ENCODE measurements at places on chromosomes 6 and 20.

DNA sequence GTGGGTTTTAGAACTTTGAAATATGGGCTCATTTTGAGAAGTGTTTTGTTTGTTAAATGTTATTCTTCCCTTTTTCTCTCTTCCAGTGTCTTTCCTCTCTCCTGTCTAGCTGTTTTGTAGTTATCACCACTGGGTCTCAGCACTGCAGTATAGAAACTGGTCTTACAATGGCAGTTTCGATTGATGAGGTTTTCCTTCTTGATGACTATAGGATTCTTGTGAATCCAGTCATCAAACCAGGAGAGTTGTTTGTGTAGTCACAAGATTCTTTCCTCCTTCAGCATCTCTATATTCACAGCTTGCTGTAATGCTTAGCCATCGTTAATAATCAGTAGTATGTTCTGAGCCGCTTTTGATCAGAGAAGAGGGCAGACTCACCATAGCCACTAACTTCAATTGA, 172.3 kb downstream of the OGFRL1 start:
- DNase-seq, result no peak

- DNase-seq, result no peak
Measured at GRCh38 chr6:135025175-135025574, 29.4 kb downstream of the HBS1L start.

- DNase-seq, result peak; percentile 10
Measured at GRCh38 chr6:108581237-108581931, 20.7 kb downstream of the FOXO3 start.

GRCh38 chr20:5504061-5504739, 187.4 kb upstream of the PROKR2 start:
- DNase-seq, result no peak

DNA sequence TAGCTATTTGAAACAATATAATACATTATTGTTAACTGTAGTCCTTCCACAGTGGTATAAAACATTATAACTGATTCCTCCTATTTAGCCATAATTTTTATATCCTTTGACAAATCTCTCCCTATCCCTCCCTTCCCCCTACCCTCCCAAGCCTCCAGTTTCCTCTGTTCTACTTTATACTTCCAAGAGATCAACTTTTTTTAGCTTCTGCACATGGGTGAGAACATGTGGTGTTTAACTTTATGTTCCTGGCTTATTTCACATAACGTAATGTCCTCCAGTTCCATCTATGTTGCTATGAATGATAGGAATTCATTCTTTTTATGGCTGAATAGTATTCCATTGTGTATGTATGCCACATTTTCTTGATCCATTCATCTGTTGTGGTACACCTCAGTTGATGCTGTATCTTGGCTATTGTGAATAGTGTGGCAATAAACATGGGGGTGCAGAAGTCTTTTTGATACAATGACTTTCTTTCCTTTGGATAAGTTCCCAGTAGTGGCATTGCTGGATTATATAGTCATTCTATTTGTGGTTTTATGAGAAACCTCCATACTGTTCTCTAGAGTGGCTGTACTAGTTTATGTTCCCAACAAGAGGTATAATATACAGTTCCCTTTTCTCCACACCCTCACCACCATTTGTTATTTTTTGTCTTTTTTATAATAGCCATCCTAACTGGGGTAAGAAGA, 205.0 kb downstream of the KCNQ5 start:
- no peak for DNase-seq

DNA sequence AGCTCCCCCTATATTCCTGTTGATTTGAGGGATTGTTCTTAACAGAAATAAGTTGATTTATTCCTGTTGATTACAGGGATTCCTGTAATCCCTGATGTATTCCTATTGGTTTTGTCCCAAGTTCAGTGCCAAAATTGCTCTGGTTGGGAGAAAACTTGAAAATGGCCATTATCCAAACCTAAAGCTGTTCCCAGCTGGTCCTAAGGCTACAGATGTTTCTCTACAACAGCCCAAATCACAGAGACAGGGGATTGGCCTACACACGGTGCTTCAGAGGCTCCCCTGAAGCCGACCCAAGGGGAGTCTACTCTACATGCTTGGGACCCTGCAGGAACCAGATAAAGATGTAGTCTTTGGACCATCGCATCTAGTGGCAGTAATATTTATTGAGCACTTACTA, 99.0 kb upstream of the AKAP12 start:
- no peak for DNase-seq

DNA sequence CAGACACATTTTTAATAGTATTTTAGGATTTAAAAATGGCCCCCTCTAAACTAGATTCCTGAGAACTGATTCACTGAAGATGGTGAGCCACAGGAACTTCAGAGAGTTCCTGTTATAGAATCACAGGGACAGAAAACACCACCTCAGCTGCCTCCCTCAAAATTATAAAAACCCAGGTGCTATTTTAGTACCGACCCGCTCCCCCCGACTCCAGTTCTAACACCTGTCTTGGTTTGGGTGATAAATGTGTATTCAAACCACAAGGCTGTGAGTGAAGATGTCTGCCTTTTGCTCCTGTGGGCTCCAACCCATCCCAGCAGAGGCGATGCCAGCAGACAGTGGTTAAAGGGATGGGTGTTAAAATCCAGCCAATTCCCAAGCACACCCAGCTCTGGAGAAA, 127.4 kb upstream of the LY86 start:
- DNase-seq, result no peak

DNA sequence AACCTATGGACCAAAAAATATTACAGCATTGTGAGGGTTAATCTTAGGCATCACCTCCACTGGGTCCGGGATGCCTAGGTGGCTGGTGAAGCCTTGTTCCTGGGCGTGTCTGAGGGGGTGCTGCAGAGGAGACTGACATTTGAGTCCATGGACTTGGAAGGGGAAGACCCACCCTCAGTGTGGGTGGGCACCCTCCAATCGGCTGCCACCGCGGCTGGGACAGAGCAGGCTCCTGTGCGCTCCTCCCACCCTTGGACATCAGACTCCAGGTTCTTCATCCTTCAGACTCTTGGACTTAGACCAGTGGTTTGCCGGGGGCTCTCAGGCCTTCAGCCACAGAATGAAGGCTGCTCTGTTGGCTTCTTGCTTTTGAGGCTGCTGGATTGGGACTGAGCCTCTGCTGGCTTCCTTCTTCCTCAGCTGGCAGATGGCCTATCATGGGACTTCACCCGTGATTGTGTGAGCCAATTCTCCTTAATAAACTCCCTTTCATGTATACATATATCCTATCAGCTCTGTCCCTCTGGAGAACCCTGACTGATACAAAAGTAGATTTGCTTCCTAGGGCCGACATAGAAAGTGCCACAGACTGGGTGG, 113.1 kb downstream of the TTLL2 start:
- no peak for DNase-seq
